NCI-H446 treated with DMSO at 0.1 percent for 48 hours (cell line): ENCODE measurements at places on chromosomes 1 and 21.

GRCh38 chr1:176517484-176517883, 54.5 kb downstream of the PAPPA2 start:
- no peak for DNase-seq

DNA sequence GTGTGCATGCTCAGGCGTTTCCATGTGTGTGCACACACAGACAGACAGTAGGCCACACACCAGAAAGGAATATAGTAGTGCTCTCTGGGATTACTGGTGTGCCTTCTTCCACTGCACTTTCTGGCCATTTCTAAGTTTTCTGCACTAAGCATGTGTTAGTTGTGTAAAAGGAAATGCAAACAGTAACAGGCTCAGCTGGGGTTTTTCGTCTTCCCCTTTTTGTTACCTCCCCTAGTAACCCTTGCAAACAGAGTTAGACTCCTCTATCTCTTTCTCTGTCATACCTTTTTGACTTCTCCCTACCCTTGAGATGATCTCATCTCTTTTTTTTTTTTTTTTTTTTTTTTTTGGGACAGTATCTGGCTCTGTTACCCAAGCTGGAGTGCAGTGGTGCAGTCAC, 196.3 kb downstream of the SDCCAG8 start:
- DNase-seq = no peak

GRCh38 chr1:222889440-222889839, 74.6 kb downstream of the DISP1 start:
- DNase-seq = no peak

- no peak for DNase-seq
These were observed 8.0 kb downstream of the TFB2M start for GRCh38 chr1:246558041-246558440.

- DNase-seq = no peak
These were observed 1.7 kb upstream of the TMEM61 start for GRCh38 chr1:54978528-54979326.

- DNase-seq = no peak
These were observed 160.1 kb downstream of the TRIM33 start for GRCh38 chr1:114350731-114351445.

GRCh38 chr1:162028726-162029125, 5.1 kb upstream of the OLFML2B start:
- no peak for DNase-seq

DNA sequence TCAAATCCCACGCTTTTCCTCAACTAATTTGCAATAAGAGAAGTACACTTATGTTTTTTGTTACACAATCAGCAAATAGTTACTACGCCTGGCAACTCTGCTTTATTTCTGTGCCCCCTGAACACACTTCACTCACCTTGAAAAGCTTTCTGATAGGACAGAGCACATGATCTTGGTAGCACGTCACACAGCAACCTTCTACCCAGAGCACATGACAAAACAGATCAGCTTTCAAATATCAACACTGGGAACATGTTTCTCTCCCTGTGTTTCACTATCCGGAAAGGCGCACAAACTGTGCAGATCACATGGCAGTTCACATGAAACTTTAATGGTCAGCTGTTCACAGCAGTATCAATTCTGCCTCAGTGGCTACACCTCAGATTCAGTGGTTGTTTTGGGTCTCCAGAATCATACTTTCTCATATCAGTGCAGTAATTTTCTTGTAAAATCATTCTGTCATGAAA, 2.2 kb downstream of the SLC19A2 start:
- DNase-seq = no peak

GRCh38 chr1:12153181-12153785, 13.5 kb upstream of the TNFRSF1B start:
- DNase-seq = no peak

GRCh38 chr1:117059334-117059677, 820 bp upstream of the TTF2 start:
- no peak for DNase-seq

- DNase-seq = no peak
These were observed 94.9 kb downstream of the NAV1 start for GRCh38 chr1:201633811-201634210.
